ENCODE measurements at places on chromosomes 4 and X. TPM values are rescaled to one million over a fixed set of nuclear protein-coding genes. Genes with fewer than 3 reads are reported as not detected.

DDIT4L gene
- total RNA-seq, result 0.26 TPM

TRO gene
- total RNA-seq, result 17.3 TPM

GCNA gene
- total RNA-seq, result 2.2 TPM

BBS12 gene
- 5.9 TPM for total RNA-seq

NAP1L5 gene
- total RNA-seq, result 5.8 TPM

PWWP3B gene
- under 0.01 TPM for total RNA-seq

KCTD8 gene
- not detected for total RNA-seq

NEUROG2 gene
- total RNA-seq, result not detected

Measured in bronchial smooth muscle cell (primary cell).